Stimulated activated CD4-positive, alpha-beta T cell treated with anti-CD3 and anti-CD28 coated beads, TNF-alpha, amount 100 ng/mL, for 4 hours (primary cell): ENCODE measurements at places on chromosomes 12 and 14.

GRCh38 chr14:91397965-91398591, 19.5 kb downstream of the CCDC88C start:
- no peak for DNase-seq

- DNase-seq = no peak
These were observed 315.8 kb downstream of the RGS6 start for GRCh38 chr14:72247896-72248465.

GRCh38 chr14:60420050-60420449, 65.8 kb downstream of the C14orf39 start:
- DNase-seq = no peak

DNA sequence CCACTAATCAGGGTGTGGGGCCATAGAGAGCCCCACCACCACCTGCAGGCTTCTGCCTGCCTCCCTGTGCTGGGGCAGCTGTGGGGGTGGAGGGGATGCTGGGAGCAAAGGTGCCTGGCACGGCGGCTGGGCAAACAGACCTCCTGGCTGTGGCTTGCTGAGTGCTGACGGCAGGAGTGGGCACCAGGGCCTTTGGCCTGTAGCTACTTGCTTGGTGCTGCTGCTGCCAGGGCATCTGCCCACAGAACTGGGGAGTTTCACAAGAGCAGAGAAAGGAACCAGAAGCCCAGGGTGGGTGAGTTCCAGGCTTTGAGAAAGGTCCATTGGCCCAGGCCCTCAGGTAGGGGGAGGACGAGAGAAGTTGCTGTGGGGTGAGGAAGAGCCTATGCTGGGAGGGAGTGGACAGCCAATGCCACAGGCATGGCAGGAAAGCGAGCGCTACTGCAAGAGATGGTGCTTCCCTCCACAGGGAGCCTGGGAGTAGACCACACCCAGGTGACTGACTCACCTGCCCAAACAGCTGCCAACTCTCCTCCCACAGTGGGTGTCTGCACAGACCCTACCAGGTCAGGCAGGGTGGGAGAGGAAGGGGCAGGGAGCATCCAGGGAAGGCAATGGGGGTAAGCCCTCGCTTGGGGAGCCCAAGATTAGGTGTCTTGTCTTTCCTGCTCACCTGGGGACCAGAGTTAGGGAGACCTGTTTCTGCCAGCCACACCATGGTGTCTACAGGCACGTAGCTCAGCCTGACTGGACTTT, 39.0 kb upstream of the HDAC7 start:
- DNase-seq = no peak

GRCh38 chr12:28961948-28962384, 187.1 kb upstream of the FAR2 start:
- DNase-seq = no peak

- no peak for DNase-seq
These were observed 37.3 kb upstream of the ADGRD1 start for GRCh38 chr12:130916241-130916911.

DNA sequence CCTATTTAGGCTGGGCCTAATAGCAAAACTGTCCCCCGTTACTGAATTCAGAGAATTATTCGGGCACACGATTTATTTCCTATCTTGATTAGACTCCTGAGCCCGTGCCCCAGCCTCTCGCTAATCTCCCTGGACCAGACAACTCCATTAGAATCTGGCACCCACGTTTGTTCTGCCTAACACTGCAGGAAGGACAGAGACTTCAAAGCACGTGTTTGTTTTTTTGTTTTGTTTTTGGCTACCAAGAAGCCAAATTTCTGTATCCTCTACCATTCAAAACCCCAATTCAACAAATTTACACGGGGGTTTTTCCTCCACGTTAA, 4.8 kb downstream of the USP44 start:
- no peak for DNase-seq

DNA sequence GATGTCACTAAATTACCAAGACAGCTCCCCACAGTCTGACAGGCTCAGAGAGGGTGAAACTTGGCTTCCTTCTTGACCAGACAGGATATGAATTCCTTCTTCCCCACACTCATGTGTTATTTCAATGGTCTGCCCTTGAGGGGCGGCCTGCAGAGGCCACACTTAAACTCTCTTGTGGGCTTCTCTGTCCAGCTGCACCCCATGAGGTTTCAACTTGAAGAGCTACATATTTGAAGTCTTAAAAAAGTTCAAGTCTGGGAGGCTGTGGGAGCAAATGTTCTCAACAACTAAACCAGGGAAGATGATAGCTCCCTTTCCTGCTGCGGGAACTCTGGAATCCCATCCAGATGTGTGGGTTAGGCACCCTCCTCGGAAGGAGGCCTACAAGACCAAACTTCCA, 98.3 kb downstream of the TTC7B start:
- no peak for DNase-seq

DNA sequence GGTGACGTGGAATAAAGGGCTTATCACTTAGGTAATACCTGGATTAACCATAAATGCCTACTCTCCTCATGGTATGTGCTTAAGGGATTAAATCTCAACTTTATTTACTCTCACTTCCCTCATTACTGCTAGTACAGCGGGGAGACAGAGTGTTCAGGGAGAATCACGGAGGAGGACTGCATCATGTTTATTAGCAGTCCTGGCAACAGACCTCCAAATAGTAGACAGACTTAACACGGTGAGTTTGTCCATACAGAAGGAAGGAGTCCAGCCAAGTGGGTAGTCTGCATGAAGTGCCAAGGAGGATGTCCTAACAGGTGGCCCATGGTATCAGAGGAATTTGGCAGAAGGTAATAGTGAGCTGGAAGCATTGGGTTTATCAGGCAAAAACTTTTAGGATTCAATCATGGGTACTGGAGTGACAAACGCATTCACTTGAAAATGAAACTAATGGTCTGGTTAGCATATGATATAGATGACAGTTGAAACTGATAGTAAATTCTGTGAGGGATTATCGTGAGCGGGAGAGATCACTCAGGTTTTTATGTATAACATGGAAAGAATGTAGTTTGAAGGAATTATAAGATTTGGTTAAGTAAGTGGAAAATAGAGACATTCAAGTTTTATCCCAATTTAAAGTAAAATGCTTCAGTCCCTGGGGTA, 471.8 kb downstream of the TMEM117 start:
- DNase-seq = no peak

GRCh38 chr12:76266797-76267196, 81.4 kb downstream of the BBS10 start:
- no peak for DNase-seq

DNA sequence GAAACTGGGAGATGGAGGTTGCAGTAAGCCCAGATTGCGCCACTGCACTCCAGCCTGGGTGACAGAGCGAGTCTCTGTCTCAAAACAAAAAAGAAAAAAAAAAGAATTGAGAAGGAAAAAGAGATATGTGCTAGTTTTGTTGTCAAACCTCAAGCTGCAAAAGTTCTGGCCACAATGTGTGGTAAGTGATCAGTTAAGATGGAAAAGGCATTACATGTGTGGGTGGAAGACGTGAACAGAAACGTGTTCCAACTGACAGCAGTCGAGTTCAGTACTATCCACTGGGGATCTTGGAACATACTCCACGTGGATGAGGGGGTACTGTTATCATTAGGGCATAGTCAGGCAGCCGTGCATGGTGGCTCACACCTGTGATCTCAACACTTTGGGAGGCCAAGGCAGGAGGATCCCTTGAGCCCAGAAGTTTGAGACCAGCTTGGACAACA, 17.3 kb downstream of the GPR68 start:
- no peak for DNase-seq
